Hindlimb muscle (tissue), 1 donor: ENCODE measurements at places on chromosomes 4 and X. TPM values are rescaled to one million over a fixed set of nuclear protein-coding genes. Genes with fewer than 3 reads are reported as not detected.

DNA sequence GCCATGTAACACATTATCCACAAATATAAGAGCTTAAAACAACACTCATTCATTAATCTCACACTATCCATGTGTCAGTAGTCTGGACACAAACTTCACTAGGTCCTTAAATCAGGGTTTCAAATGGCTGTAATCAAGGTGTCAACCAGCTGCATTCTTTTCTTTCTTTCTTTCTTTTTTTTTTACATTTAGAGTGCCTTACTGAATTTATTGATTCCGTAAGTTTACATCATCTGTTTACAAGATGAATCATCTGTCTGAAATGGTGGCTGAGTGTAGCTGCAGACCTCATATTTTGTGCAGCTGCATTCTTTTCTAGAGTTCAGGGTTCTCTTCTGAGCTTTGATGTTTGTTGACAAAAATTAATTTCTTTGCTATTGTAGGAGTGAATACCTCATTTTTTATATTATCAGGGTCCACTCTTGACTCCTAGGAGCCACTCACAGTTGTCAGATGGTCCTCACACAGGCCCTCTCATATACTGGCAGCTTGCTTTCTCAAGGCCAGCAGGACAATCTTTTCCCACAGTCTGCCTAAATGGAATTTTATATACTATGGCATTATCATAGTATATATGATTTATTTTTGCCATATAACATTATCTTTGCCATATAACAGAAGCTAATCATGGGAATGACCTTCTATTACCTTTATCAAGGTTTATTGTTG lies 37.8 kb downstream of the SPOCK3 start:
- no peak for DNase-seq

GRCh38 chrX:4547213-4547836 lies 833.9 kb upstream of the PRKX start:
- peak; percentile 30 for DNase-seq

The KIAA1210 gene
- 0.12 TPM for polyA plus RNA-seq

DNA sequence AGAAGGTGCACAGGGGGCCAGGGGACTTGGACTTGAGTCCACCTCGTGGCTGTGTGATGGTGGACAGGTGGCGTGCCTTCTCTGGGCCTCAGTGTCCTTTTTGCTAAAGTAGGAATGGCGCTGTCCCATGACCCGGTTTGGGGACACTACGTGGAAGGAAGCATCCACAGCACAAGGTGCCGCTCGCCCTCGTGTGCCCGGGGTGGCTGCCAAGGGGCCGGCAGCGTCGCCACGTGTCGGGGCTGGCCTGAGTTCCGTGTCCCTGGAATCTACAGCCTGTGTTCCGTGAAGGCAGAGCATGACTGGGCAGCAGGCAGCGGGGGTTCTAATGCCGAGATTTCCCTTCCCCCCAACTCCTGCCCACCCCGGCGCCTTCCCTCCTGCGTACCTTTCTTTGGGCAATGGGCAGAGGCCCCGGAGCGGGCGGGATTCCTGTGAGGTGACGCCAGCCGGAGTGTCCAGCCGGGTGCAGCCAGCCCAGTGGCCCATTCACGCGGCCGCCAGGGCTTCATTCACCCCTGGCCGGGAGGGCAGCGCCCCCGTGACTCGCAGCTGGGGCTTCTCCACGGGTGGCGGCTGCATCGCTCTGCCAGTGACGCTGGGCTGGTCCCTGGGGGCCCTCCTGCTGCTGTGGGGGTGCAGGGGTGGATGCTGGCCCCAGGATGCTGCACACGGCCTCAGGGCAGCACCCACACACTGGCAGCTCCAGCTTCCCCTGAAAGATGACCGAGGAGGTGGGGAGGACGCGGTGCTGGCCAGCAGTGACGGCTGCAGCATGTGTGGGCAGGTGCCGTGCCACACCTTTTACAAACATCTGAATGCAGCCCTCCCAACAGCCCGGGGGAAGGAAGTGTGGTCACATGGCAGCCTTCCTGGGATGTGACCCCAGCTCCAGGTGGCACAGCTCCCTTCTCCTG lies 21.2 kb downstream of the DOK7 start:
- DNase-seq, result no peak

- no peak for DNase-seq
These were observed 492.0 kb upstream of the MAGEB18 start for GRCh38 chrX:25646156-25646555.

DNA sequence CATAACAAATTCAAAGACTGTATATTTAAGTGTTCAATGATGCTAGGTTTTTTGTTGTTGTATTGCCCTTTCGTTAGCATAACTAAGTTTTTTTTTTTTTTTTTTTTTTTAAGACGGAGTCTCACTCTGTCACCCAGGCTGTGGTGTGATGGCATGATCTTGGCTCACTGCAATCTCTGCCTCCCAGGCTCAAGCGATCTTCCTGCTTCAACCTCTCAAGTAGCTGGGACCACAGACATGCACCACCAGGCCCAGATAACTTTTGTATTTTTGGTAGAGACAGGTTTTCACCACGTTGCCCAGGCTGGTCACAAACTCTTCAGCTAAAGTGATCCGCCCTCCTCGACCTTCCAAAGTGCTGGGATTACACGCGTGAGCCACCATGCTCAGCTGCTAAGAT lies 7.0 kb downstream of the SH3BGRL start:
- DNase-seq, result no peak

GRCh38 chr4:47071901-47072341 lies 40.6 kb downstream of the GABRB1 start:
- no peak for DNase-seq

DNA sequence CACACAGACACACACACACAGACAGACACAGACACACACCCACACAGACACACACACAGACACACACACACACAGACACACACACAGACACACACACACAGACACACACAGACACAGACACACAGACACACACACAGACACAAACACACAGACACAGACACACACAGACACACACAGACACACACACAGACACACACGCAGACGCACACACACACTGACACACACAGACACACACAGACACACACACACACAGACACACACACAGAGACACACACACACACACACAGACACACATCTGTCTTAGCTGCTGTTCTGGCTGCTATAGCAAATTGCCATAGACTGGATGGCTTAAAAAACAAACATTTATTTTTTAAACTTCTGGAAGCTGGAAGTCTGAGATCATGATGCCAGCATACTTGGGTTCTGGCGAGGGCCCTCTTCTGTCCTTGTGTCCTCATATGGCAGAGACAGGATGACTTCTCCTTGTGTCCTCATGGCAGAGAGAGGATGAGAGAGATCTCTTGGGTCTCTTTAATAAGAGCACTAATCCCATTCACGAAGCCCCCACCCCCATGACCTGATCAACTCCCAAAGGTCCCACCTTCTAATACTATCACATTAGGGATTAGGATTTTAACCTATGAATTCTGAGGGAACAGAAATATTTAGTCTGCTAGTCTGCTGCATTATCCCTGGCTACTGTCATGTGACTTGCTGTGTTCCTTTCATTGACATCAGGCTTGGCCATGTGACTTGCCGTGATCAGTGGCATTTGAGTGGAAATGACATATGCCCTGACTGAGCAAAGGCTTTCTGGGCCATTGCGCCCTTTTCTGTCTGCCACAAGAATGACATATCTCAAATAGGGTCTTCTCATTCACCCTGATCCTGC lies 32.7 kb upstream of the RASGEF1B start:
- no peak for DNase-seq

- no peak for DNase-seq
These were observed 12.4 kb upstream of the ZCCHC13 start for GRCh38 chrX:74291577-74291963.

GRCh38 chr4:898869-899555 lies 33.1 kb downstream of the GAK start:
- DNase-seq, result no peak

The NAP1L3 gene
- 7.7 TPM for polyA plus RNA-seq
